Stimulated activated CD8-positive, alpha-beta memory T cell treated with anti-CD3 and anti-CD28 coated beads, Interleukin-15, amount 100 ng/mL, for 24 hours (primary cell): ENCODE measurements at places on chromosomes 1 and 21.

DNA sequence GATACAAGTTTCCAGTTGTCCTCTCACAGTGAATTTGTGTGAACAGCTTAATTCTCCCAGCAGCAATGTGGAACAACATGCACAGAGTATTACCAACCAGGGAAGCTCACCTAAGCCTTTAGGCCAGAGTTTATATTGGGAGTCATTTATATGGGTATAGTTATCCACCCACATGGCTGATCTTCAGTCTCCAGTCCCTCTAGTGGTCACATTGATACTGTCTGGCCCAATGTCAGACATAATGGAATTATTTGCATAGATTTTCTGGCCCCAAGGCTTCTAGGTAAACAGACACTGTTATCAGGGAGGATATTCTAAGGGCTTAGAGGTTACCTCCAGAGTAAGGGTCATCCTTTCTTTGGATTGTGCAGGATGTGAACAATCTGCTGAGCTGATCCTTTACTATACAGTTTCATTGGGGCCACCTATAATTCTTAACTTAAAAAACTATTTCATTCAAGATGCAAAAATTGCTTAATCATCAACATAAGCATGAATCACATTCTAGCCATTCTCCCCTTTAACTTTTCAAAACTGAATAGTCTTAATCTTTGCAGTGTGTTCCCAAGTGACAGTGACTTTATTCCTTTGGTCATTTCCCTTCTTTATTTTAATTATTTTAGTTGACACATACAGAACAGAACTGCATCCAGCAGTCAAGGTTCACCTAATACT lies 210.9 kb downstream of the LTN1 start:
- no peak for DNase-seq

DNA sequence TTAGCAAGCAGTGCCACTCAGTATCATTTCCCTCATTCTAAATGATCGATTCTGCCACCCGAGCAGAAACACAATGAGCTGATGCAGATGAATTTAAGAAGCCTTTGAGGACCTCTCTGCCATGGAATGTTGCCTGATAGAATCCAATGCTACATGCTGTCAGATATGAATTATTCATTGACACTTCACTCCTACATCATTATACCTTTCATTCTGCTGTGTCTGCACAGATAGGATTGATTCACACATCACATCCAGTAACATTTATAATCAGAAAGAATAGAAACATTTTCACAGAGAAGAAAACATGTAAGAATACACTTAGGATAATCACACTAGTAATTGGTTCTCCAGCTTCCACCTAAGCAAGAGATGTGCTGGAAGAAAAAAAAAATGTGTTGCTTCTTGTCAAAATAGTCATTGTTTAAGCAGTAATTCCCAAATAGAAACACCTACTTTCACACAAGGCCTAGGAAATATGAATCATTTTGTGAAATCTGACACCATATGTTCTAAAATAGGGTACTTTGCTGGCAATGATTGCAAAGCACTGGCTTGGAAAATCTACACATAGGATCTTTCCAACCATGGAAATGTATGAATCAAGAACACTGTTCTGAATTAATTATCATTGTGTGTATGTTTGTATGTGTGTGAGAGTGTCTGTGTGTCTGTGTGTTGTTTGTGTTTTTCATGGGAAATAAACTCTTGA lies 110.1 kb downstream of the GRIK1 start:
- no peak for DNase-seq

- no peak for DNase-seq
Observed at GRCh38 chr1:97074771-97075170, 353.2 kb downstream of the PTBP2 start.

DNA sequence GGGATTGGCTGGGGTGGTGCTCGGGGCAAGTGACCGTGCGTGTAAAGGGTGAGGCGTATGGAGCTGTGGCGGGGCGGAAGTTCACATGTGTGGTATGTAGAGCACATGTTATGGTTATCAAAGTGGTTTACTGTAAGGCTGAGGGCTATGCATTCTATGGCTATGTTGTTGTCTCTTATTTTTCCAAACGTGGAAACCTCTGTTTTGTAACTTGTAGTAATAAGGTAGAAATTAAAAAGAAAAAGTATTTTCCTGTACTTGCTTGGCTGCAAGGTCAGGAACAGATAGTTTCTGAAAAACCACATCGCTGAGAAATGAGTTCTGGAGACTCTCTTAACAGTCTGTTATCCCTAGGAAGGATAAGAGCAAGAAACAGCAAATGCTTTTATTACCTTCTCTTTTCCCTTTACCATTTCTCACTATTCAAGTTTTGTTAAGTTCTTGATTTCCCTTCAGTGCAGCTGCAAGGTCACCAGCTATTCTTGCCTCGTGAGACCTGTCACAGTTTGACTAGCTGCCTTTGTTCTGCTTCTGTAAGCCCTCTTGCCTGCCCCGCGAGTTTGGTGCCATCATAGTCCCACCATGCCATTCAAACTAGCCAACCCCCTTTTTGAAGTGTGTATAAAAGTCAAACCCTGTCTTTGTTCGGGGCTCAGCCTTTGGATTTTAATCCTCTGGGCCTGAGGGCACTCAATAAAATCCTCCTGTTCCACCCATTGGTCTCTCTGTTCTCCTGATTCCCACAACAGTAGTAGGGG lies 9.5 kb downstream of the RNU1-2 start:
- no peak for DNase-seq

DNA sequence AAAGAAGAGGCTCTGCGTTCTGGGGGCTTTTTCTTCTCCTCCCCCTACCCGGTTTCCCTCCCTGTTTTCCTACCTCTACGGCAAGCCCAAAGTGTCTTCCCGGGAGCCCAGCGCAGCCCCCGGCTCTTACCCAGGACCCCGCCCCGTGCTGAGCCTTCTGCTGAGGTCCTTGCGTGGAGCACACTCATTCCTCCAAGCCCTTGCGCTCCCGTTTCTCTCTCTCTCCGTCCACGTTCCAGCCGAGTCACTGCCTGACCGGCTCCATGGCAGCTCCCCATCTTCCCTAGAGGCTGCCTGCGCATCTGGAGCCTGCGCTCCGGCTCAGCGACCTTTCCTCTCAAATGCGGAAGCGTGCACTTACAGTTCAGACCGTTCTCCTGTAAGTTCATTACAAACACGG lies 24.9 kb upstream of the PDXK start:
- DNase-seq = no peak

DNA sequence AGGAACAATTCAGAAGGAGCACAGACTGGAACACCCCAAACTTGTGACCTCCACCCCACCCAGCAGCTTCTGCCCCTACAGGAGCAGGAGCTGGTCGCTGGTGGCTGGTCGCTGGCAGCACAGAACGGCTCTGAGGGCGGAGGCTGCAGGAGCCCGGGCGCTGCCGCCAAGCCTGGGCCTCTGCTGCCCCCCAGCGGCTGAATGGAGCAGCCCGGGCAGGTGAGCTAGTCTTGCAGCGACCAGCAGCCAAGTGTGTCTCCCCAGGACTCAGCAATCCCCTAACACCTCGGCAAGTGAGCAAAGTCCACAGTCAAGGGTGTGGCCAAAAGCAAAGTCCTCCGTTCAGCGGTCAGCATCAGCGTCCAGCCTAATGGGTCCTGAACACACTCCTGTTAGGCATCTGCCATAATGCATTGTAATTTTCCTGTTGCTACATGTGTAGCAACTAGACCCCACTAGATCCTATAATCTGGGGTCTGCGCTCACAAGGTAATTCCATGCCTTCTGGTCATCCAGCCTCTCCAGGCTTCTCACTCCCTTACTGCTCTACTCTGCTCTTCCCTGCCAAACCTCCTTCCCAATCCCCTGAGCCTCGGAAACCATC lies 12.1 kb upstream of the GJB5 start:
- peak; percentile 80 for DNase-seq

GRCh38 chr1:231665101-231665500 lies 38.5 kb downstream of the DISC1 start:
- no peak for DNase-seq
